Activated CD4-positive, alpha-beta T cell treated with anti-CD3 and anti-CD28 coated beads, Interleukin-2, amount 10 ng/mL, durations not matched to agents 24 days and 14 days (primary cell): ENCODE measurements at places on chromosomes 2 and 18. TPM values are rescaled to one million over a fixed set of nuclear protein-coding genes. Genes with fewer than 3 reads are reported as not detected.
A peak's percentile ranks its signal among the peaks of the same experiment; 100 is the strongest.

The ZCCHC2 gene
- total RNA-seq = 47.0 and 52.8 TPM in 2 replicates

The DSC2 gene
- not detected in 2 replicates for total RNA-seq

The CAVIN2 gene
- total RNA-seq = not detected in 2 replicates

DNA sequence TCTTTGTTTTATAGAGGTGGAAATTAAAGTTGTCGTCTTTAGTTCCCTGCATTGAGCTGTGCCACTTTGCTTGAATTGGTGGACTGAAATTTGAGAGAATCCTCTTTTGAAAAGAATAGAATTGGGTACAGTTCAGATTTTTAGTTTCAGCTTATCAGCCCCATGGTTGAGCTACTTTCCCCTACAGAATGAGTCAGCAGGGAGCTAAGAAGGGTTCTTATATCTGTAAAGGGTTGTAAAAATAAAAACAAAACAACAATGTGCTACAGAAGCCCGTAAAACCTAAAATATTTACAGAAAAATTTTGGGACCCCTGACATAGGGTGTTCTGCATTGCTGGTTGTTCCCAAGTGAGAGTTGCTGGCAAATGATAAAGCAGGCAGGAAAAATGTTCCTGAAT, 12.6 kb downstream of the SLC20A1 start:
- H3K4me3 ChIP-seq = no peak overlapping the region
- DNase-seq = no peak
- H3K27ac ChIP-seq = no peak overlapping the region
- no peaks in the 10 kb centered on the region for H3K27me3 ChIP-seq
- H3K4me1 ChIP-seq = peaks cover 44% of the 10 kb centered on the region

GRCh38 chr2:85111819-85112281, 21.3 kb upstream of the TCF7L1 start:
- peaks cover 24% of the 10 kb centered on the region for H3K27me3 ChIP-seq
- H3K27ac ChIP-seq = no peak overlapping the region
- no peak overlapping the region for H3K4me3 ChIP-seq
- H3K36me3 ChIP-seq = no peaks in the 10 kb centered on the region
- DNase-seq = no peak

- H3K27me3 ChIP-seq = no peaks in the 10 kb centered on the region
- H3K27ac ChIP-seq = no peak overlapping the region
- H3K4me3 ChIP-seq = no peak overlapping the region
These were observed 34.4 kb downstream of the MEIS1 start for GRCh38 chr2:66469214-66469902.

DNA sequence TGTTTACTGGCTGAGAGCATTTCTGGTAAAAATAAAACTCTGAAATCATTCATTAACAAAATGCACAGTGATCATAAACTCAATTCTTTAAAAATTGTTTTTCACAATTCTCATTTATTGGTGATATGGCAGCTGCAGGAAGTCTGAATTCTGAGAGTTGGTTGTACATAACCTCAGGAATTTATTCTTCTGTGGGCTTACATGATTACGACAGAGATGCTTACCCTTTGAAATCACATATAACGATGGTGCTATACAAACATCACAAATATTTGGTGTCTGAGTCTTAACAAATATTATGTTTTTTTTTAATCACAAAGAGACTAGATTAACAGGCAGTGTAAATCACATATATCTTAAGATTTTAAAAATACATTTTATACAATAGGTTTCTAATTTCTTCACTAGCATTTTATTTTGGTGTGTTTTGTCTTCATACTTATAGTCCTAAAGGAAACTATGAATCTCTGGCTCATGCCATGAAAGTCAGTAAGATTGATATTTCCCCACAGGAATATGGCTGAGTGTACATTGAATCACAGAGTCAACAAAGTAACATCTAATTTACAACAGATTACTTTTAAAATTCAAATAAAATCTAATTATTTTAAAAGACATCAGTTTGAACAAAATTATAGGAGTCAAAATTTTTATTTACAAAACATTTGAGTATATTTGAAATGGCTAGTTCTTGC, 318.8 kb upstream of the THUMPD2 start:
- no peaks in the 10 kb centered on the region for H3K36me3 ChIP-seq
- H3K27ac ChIP-seq = no peak overlapping the region
- H3K27me3 ChIP-seq = no peaks in the 10 kb centered on the region
- no peak for DNase-seq
- H3K4me3 ChIP-seq = no peak overlapping the region

DNA sequence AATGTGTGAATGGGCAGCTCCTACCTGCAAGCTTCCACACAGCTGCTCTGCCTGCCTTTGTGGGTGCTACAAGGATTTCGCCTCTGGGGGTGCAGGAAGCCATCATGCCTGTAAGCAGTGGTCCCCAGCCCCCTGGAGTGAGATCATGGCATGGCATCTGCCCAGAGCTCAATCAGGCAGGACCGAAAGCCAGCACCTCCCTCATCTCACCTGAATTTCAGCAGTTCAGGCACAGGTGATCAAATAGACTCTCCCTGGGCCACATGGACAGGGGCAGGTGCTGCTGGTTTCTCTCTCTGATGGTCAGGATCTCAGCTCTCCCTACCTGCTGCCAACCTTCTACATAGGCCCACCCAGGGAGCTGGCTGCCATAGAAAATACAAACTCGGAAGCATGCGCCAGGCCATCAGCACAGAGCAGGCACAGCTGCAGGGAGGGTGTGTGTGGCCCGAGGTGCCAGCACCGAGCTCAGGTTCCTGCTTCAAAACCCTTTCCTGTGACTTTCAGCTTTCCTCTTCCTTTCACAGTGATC, 133.2 kb upstream of the ID2 start:
- DNase-seq = no peak
- H3K4me3 ChIP-seq = no peak overlapping the region
- H3K27ac ChIP-seq = peak overlapping the region; percentile 35
- no peaks in the 10 kb centered on the region for H3K36me3 ChIP-seq
- H3K27me3 ChIP-seq = no peaks in the 10 kb centered on the region
- H3K4me1 ChIP-seq = peaks cover 50% of the 10 kb centered on the region

- H3K27ac ChIP-seq = no peak overlapping the region
- DNase-seq = no peak
- H3K27me3 ChIP-seq = no peaks in the 10 kb centered on the region
- peaks cover 37% of the 10 kb centered on the region for H3K36me3 ChIP-seq
- peaks cover 5% of the 10 kb centered on the region for H3K4me1 ChIP-seq
- H3K4me3 ChIP-seq = no peak overlapping the region
These were observed 7.5 kb downstream of the TRAPPC12 start for GRCh38 chr2:3387011-3387410.

GRCh38 chr2:218860950-218861381, 1.4 kb downstream of the WNT6 start:
- no peaks in the 10 kb centered on the region for H3K36me3 ChIP-seq
- H3K27me3 ChIP-seq = peaks cover 65% of the 10 kb centered on the region
- H3K4me1 ChIP-seq = peaks cover 6% of the 10 kb centered on the region
- no peak overlapping the region for H3K27ac ChIP-seq
- H3K4me3 ChIP-seq = no peak overlapping the region

DNA sequence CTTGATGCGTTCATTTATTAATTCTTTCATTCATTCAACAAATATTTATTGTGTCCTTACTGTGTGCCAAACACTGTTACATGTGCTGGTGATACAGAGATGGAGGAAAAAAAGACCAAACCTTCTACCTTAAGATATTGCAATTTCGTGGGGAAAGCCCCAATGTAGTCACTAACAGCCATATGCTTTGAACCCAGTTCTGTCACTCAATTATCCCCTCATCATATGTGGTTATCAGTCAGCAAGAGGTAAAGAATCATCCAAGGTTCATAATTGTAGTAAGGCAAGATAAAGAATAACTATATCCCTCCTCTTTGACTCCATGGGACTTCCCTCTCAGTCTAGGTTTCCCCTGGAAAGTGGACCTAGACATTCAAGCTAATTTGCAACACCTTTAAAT, 1185.6 kb upstream of the CELF4 start:
- H3K4me1 ChIP-seq = peaks cover 2% of the 10 kb centered on the region
- no peaks in the 10 kb centered on the region for H3K27me3 ChIP-seq
- H3K36me3 ChIP-seq = no peaks in the 10 kb centered on the region
- no peak for DNase-seq
- H3K4me3 ChIP-seq = no peak overlapping the region

- peak; percentile 75 for DNase-seq
- peaks cover 45% of the 10 kb centered on the region for H3K36me3 ChIP-seq
- peak overlapping the region; percentile 64 for H3K4me3 ChIP-seq
- H3K27me3 ChIP-seq = no peaks in the 10 kb centered on the region
- peaks cover 50% of the 10 kb centered on the region for H3K4me1 ChIP-seq
These were observed 75.3 kb downstream of the MBD2 start for GRCh38 chr18:54149078-54149697.

GRCh38 chr2:239710953-239711861, 310.4 kb upstream of the HDAC4 start:
- H3K4me1 ChIP-seq = no peaks in the 10 kb centered on the region
- no peaks in the 10 kb centered on the region for H3K36me3 ChIP-seq
- no peak overlapping the region for H3K4me3 ChIP-seq
- H3K27me3 ChIP-seq = peaks cover 4% of the 10 kb centered on the region
- no peak for DNase-seq
- no peak overlapping the region for H3K27ac ChIP-seq

GRCh38 chr2:86123328-86123925, 17.4 kb downstream of the PTCD3 start:
- H3K4me1 ChIP-seq = no peaks in the 10 kb centered on the region
- H3K36me3 ChIP-seq = peaks cover 74% of the 10 kb centered on the region
- H3K4me3 ChIP-seq = no peak overlapping the region
- H3K27me3 ChIP-seq = no peaks in the 10 kb centered on the region
